NAMALWA (cell line): ENCODE measurements at places on chromosomes 7 and 10.

DNA sequence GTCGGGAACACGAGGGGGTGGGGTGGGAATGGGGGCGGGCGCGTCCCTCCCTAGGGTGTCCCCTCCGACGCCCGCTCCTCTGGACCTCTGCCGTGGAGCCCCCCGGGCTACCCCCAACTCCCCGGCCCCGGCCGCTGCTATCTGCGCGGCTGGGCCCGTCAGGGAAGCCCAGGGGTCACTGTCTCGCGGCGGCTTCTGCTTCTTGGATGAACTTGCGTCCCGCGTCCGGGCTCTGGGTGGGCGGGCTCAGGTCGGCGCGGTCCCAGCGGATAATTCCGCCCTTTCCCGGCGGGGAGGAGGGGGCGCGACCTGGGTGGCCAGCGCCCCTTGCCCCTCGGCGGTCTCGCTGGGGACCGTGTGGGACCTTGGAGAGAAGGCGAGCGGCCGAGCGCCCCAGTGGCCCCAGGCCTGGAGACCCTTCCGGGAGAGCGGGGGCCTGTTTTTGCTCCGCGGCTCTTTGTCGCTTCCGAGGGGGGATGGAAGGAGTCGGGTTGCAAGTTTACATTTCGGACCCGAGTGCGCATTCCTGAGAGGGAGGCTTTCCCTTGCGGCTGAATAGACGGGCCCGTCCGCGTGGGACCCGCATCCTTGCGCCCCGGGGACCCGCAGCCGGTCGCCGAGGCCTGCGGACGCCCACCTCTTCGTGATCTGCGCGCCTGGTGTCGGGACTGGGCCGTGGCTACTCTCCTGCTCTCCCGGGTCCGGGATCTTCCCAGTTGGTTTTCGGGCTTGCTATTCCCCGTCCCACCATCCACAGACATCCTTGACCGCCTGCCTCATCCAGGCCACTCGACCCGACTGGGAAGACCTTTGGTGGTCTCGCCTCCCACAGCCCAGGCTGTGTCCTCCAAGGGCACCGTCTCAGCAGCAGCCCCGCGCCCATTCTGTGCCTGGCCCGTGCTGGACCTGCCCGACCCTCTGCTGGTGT lies 812 bp downstream of the DOCK1 start:
- DNase-seq = no peak

- DNase-seq = no peak
These were observed 33.3 kb downstream of the UNC5B start for GRCh38 chr10:71245420-71246325.

- DNase-seq = no peak
These were observed 42.1 kb upstream of the ANAPC16 start for GRCh38 chr10:72173619-72174296.

DNA sequence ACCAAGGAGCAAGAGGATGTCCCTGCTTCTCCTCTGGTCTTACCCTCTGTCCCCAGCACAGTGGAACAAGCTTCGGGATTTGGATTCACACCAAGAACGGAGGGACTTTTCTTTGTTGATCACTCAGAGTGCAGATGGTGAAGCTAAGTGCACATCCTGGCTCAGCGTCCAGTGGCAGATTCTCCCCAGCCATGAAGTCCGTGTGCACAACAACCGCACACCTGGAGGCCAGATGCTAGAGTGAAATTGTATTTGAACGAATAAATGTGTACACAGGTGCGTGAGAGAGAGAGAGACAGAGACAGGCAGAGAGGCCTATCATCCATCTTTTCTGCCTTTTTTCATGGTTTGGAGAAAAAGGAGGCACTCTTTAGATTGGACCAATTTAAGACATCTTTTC lies 31.5 kb downstream of the ASB13 start:
- DNase-seq = peak; percentile 43

DNA sequence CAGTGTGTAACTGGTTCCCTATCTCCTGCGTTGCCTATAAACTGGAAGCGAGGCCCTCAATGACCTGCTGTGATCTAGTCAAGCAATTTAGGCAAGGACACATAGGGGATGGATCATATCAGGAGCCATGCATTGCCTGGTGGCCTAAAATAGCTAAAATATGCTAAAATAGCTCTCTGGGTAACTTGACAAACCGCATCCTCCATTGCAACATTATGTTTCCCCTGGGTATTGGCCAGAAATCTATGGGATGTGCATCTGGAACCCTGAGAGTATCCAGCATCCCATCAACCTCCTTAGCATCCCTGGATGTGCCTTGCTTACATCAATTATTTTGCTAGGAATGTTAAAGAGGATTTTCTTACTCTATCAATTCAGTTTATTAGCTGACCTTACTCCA lies 91.7 kb upstream of the ADCY1 start:
- DNase-seq = no peak

GRCh38 chr10:31820096-31820495 lies 108.5 kb downstream of the ARHGAP12 start:
- no peak for DNase-seq

GRCh38 chr10:61835946-61836887 lies 65.3 kb upstream of the ARID5B start:
- no peak for DNase-seq

GRCh38 chr7:139396323-139396951 lies 36.7 kb downstream of the LUC7L2 start:
- no peak for DNase-seq

DNA sequence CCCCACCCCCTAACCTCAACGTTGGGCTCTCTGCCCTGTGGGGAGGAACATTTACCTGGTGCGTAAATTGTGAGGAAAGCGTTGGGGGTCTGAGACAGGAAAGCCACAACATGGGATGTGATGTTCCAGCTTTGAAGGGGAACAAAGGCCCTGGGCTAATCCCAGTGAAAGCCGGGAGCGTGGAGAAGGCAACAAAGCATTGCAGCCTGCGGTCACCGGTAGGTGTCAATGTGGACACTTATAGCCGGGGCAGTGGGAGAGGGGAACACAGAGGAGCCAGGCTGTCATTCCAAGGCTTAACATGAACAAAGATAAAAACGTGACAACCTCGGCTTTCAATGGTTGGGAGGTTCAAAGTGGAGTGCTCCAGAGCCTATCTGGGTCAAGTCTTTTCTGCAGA lies 12.7 kb downstream of the PTF1A start:
- DNase-seq = no peak

- DNase-seq = no peak
These were observed 959.5 kb downstream of the GRID1 start for GRCh38 chr10:85407088-85407487.

GRCh38 chr10:13218878-13219277 lies 15.3 kb downstream of the UCMA start:
- no peak for DNase-seq

- no peak for DNase-seq
These were observed 300.3 kb downstream of the ADK start for GRCh38 chr10:74451127-74451829.

DNA sequence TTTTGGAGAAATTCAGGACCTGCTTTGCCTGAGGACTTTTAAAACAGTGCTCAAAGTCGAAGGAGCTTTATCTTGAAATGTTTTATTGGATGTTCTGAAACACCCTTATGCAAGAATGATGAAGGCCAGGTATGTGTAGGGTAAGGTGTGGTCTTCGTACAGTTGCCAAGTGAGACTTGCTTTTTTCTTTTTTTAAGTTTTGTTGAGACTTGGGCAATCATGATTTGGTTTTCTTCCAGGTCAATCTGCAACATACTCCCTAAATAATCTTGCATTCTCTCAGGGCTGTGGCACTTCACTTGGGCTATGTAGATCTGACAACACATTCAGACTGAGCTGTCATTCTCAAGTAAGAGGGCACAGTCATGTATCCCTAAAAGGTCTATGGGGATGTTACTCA lies 75.0 kb downstream of the GATA3 start:
- no peak for DNase-seq

GRCh38 chr10:618229-618989 lies 71.1 kb downstream of the DIP2C start:
- DNase-seq = no peak

GRCh38 chr7:114985116-114985715 lies 63.3 kb downstream of the MDFIC start:
- DNase-seq = no peak

DNA sequence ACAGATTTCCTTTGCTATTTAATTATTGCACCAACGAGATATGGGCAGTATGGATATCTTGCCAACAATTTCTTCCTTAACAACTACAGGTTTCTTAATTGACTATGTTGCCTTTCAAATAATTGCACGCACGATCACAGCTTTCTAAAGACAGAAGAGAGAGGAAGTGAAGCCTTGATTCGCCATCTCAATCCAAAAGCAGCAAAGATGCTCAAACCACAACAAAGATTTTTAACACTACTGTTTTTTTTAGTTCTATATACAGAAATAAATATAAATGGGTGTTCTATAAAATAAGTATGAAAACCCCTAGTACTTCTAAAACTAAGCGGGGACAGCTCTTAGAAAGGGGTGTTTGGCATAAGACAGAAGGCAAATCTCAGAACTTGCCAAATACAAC lies 251.3 kb downstream of the SFMBT2 start:
- DNase-seq = no peak

DNA sequence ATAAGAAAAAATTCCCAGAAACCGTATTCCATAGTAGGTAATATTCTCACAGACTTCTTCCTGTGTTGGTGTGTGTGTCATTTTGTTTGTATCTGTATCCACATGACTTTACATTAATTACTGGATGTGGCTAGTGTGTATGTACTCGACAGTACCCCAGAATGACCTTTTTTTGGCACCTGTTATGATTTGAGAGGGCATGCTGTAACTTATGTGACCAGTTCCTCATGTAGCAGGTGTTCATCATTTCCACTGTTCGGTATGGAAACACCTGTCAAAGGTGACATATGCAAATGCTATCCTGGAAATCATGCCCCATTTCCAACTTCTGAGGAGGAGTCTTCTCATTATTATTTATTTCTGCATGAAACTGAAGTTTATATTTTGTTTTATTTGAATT lies 89.3 kb downstream of the ZMYND11 start:
- DNase-seq = peak; percentile 25

- DNase-seq = no peak
These were observed 416.3 kb upstream of the PHF14 start for GRCh38 chr7:10557375-10557774.

- no peak for DNase-seq
These were observed 118.6 kb upstream of the PRSS58 start for GRCh38 chr7:142376356-142376997.

GRCh38 chr7:28617308-28617880 lies 205.1 kb downstream of the CREB5 start:
- DNase-seq = no peak

- DNase-seq = no peak
These were observed 30.9 kb downstream of the LAMB1 start for GRCh38 chr7:107972075-107972482.

DNA sequence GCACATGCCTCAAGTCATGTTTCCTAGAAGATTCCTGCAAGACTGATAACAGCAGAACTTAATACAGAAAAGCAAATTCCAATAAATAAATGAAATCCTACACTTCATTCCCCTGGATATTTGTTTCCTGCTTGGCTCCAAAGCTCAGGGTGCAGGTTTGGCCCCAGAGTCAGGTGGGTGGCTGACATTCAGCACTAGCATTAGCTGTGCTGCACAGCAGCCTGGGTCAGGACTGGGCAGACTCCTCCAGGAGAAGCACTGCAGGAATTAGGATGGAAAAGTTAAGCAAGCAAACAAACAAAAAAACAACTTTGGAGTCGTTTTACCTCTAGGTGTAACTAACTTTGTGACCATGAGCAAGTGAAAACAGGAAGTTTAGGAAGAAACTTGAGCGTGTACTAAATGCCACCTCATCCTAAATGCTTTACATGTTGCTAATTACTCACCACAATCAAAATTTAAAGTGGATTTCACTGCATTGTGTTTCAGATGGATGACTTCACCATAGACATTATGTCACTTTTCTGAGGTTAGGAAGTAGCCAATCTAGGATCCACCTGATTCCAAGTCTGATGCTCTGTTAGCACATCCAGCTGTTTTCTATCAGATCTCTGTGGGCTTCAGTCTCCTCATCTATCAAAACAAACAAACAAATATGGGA lies 239.4 kb downstream of the C7orf25 start:
- DNase-seq = no peak

DNA sequence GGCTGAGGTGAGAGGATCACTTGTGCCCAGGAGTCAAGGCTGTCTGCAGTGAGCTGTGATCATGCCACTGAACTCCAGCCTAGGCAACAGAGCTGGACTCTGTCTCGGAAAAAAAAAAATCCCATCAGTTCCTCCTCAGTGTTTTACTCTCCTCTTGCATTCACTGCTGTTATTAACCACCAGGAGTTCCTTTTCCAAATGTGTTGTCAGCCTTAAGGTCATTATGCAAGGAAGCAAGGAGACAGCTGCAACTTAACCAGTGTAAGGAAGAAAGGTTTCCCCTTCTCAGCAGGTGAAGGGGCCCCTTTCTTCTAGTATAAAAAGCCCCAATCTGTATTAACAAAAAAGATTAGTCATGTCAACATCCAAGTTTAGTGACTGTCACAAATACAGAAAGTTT lies 86.6 kb upstream of the LEP start:
- DNase-seq = no peak

GRCh38 chr10:1205450-1206030 lies 149.4 kb downstream of the WDR37 start:
- DNase-seq = no peak

DNA sequence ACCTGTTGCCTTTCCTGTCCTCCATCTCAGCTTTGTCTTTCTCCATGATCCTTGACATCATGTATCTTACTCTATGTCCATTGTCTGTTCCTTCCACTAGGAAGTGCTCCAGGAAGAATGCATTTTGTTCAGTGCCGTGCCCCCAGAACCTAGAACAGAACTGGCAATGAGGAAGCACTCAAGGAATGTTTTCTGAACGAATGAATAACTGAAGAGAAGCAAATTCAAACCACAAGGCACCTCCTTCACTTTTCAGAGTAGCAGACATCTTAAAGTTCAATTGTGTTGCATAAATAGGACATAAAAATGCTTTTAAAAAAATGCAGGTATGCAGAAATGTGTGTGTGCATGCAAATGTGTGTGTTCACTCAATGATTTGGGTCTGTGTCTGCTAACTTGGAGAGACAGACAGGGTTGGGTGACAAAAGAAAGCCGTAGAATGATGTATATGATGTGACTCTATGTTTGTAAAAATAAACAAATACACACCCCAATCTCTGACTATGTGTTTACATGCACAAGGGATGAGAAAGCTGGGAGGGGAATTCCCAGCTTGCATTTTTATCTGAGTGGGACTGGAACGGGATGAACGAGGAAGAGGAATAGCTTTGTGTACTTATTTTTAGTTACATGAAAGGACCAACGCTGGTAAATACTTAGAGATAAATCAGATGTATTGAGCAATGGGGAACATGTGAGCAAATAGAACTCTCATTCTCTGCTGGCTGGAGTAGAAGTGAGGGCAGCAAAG lies 237.7 kb downstream of the FANK1 start:
- no peak for DNase-seq
